ENCODE measurements at places on chromosomes 7 and 10.

- DNase-seq = no peak
Observed at GRCh38 chr7:1919539-1920265, 249.6 kb downstream of the ELFN1 start.

DNA sequence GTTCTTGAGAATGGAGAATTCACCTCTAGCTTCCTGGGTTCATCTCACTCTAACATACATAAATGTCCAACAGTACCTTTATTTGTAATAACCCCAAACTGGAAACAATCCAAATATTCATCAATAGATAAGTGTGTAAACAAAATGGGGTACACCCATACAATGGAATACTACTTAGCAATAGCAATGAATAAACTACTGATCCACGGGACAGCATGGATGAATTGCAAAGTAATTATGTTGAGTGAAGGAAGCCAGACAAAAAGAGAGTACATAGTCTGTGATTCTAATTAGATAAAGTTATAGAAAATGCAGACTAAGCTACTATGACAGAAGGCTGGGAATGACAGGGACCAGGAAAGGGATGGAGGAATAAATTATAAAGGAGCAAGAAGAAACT, 391.3 kb downstream of the CCSER2 start:
- no peak for DNase-seq

- no peak for DNase-seq
Observed at GRCh38 chr10:101208543-101208942, 20.7 kb downstream of the LBX1 start.

DNA sequence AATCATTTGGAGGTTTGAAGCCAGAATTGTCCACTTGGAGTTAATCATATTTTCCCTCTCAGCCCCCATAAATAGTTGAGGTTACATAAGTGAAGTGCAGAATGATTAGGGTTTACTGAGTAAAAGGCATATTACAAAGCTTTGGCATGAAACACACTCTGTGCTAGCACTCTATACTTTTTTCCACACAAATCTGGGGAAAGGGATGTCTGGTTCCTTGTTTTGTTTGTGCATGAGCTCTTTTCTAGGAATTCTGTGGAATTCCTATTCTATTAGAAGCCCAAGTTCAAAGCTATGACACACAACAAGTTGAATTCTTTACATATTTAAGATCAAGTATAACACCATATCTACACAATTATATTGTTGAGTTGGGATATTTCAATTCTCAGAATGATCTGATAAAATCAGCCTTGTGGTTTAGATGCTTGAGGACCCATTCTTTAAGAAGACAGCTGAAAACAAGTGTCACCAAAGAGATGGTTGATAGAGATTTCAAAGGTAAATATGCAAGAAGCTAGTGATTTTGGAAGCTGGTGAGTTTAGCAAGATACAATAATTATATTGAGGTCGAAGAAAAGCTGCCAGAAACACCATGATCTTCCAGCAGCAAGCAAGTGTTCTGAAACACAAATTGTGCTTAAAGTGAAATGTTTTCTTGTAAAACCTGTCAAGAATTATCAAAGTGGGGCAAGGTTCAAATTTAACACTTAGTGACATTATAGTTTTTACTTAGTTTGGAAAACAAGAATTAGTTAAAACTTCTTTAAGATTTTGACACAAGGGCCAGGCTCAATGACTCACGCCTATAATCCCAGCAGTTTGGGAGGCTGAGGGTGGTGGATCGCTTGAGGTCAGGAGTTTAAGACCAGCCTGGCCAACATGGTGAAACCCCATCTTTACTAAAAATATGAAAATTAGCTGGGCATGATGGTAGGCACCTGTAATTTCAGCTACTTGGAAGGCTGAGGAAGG, 122.6 kb downstream of the INHBA start:
- peak; percentile 99 for DNase-seq

- DNase-seq = no peak
Observed at GRCh38 chr7:155800741-155801267, 11.5 kb downstream of the SHH start.

DNA sequence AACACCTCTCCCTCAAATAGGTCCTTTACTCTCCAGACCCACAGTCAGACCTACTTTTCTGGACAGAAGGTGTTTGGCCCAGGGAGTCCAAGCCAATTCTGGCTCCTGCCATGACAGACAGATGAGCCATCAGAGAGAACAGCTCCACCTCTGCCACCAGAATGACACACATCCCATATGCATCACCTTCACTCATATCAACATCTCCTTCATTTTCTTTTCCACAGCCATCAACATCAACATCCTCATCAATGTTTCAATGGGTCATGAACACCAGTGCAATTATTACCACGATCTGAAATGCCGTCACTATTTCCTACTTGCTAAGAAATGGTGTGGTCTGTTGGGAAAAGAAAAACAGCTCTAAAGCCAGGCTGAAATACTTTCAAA, 67.9 kb downstream of the CCDC71L start:
- DNase-seq = no peak

GRCh38 chr10:79023240-79024162, 45.3 kb upstream of the ZMIZ1 start:
- no peak for DNase-seq

DNA sequence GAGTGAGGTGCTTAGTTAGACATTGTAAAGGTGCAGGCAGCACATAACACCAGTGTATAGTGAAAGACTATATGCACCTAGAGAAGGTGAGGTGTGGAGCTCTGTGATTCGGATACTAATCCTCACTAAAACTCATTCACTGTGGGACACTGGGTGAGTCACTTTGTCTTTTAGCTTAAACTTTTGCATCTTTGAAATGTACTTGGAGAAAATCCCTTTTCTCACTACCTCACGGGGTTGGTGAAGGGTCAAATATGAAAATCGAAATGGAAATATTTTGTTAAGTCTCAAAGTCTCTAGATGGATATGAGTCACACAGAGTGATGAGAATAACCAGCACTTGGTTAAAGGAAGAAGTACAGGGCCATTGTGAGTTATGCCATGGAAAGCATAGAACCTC, 38.0 kb downstream of the MDFIC start:
- DNase-seq = peak; percentile 41

DNA sequence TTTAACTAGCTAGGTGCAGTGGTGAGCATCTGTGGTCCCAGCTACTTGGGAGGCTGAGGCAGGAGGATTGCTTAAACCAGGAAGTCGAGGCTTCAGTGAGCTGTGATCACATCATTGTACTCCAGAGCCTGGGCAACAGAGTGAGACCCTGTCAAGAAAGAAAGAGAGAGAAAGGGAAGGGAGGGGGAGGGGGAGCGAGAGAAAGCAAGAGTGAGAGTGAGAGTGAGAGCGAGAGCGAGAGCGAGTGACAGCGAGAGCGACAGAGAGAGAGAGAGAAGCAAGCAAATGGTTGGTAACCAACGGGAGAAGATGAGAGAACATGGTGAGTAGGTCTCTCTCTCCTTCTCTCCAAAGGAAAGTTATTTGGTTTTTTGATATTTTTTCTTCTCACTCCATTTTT, 69.8 kb upstream of the DGKI start:
- no peak for DNase-seq

DNA sequence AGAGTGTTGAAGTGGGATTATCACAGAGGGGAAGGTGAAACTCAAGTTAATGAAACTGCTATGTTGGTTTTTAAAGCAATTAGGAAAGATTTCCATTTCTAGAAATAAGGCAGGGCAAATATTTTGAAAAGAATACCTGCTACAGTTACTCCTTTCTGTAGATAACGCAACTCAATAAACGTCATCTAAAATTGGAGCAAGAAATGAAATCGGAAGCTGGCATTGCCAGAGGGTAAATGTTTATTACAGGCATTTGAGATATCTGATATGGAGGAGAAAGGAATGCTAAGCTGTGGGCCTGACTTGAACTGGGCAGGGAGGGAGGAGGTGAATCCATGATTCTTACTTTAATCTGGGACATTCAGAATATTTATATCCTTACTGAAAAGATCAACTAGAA, 217.0 kb upstream of the ADARB2 start:
- no peak for DNase-seq

- DNase-seq = no peak
Observed at GRCh38 chr7:134941952-134942351, 44.4 kb upstream of the AGBL3 start.

DNA sequence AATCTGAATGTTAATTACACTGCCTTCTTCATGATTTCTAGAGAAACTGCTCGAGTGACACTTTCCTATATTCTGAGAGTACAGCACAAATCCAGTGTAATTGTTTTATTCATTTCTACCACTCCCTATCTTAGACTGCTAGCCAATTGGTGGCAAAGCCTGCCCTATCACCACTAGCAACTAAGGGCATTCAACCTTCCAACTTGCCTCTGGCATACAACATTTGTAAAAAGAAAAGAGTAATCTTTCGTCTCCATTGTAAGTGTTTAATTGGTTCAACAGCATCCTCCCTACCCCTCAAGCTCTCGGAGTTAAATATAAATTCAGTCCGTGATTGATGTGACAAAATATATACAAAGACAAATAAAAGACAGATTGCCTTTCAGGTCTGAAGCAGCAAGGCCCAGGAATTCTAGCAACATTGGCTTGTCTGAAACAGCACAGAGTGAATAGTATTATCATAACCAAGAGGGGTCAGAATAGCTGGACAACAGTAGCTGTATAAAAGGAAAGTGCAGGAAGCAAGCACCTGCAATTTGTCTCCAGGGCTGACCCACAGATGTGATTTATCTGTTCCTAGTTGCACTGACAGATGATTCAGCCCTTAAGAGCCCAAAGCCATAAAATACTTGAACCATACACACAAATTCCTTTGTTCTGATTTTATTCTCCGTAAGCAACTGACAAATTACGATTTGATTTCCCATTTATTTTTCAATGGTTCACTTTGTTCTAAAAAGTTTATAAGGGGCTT, 47.6 kb upstream of the ANKRD1 start:
- DNase-seq = peak; percentile 94

DNA sequence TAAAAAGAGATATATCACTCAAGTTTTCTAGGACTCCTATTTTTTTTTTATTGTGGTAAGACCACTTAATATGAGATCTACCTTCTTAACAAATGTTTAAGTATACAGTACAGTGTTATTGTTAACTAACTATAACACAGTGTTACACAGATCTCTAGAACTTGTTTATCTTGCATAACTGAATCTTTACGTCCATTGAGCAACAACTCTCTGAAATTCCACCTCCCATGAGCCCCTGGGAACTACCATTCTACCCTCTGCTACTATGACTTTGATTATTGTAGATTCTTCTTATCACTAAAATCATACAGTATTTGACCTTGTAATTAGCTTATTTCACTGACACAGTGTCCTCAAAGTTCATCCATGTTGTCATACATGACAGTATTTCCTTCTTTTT, 22.5 kb upstream of the REEP3 start:
- DNase-seq = no peak

- peak; percentile 47 for DNase-seq
Observed at GRCh38 chr7:117092785-117093184, 139.5 kb downstream of the ST7 start.

DNA sequence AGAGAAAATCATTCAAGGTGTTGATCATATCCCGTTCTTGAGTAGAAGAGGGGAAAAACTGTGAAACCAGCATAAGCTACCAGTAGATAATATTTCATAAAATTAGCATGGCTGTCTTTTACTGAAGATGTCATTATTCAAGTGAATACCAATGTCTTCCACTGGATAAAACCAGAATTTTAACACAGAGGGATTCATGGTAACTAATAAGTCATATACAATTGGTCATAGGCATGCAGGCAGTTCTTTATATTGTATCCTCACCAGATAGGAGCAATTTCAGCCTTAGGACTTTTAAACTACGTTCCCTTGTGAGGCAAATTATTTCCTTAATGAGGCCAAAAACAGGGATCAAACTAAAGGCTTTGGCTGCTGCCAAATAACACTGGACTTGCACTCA, 202.3 kb upstream of the PITRM1 start:
- DNase-seq = no peak

GRCh38 chr10:18271491-18271890, 131.3 kb downstream of the CACNB2 start:
- DNase-seq = no peak

GRCh38 chr10:118924493-118924892, 105.0 kb upstream of the NANOS1 start:
- DNase-seq = no peak

GRCh38 chr10:93224005-93224779, 150.5 kb downstream of the CYP26A1 start:
- DNase-seq = no peak

DNA sequence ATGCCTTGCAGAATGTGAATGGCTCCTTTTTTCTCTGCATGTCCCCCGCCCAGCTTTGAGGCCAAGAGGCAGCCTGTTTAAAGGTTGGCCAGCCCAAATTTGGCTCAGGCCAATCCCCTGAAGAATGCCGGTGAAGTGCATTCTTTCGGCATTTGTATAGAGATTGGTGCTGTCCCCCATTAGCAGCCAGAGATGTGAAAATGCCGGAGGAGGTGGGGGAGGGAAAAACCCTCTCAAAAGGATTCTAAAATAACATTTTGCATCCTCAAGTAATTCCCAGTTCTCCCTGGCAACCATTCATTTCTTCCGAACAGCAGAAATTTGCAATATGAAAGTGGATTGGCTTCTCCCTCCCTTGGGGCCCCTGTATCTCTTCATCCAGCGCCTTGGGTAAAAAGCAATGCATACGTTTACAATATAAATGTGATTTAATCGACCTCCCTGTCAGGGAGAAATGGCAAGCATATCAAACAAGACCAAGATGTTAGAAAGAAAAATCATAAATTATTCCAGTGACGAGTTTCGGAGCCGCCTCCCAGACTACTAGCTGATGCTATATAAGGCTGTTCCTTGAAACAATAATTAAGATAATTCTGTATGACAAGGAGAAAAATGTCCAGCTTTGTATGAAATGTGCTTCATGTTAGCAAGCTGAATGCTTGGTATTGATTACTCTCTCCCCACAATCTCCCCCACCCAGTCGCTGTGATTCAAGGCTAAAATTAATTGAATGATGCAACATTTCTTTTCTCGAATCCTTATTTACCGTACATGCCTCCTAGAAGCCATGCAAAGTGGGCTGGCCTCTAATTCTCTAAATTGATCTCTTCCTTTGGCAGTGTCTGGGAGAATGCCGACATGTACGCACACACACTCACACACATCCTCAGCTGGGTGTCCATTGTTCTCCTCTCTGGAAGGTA, 323.7 kb downstream of the RPS24 start:
- DNase-seq = peak; percentile 94

- DNase-seq = peak; percentile 70
Observed at GRCh38 chr10:119246862-119247549, 39.6 kb downstream of the GRK5 start.

DNA sequence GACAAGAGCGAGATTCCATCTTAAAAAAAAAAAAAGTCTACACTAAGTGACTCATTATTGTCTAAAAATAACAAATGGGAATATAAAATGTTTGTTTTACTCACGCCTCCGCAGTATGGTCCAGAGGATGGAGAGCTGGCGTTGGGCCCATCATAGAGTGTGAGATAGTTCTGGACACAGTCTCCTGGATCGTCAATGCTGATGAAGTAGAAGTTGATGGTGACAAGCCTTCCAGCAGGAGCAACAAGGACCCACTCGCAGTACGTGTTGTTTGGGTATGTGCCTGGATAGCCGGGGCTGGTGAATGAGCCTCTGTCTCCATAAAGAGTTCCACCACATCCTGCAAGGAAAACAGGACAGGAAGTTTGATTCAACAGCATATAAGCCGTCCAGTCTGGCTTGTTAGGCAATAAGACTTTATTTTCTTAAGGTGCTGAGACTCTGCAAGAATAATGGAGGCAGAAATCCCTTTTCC, 11.5 kb upstream of the RSU1 start:
- DNase-seq = peak; percentile 48

- DNase-seq = no peak
Observed at GRCh38 chr7:123944395-123944794, 19.4 kb downstream of the SPAM1 start.
